ENCODE measurements at places on chromosomes 1 and 21. TPM values are rescaled to one million over a fixed set of nuclear protein-coding genes. Genes with fewer than 3 reads are reported as not detected.

DNA sequence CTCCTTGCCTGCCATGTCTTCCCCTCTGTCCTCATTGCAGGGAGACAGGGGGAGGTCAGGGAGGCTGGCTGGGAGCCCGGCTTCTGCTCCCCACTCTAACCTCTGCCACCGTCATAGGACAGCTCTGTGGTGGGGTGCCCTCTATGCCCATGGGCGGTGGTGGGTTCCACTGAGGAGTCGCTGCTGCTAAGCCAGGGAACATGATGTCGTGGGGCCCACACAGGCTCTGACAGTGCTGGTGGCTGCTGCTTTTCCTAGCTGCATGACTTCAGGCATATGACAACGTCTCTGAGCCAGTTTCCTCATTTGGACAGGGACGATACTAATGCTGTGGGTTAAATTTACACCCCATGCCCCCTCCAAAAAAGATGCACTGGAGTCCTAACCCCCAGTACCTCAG, 14.7 kb downstream of the KCNA10 start:
- DNase-seq, result no peak
- H3K27ac ChIP-seq, result no peak overlapping the region
- H3K36me3 ChIP-seq, result no peaks in the 10 kb centered on the region

Gene PDC
- not detected for total RNA-seq

- no peak overlapping the region for H3K4me3 ChIP-seq
- DNase-seq, result no peak
- H3K36me3 ChIP-seq, result peaks cover 20% of the 10 kb centered on the region
- no peak overlapping the region for H3K27ac ChIP-seq
- peaks cover 22% of the 10 kb centered on the region for H3K4me1 ChIP-seq
These were observed 34.8 kb upstream of the RNF187 start for GRCh38 chr1:228452194-228453021.

GRCh38 chr1:14891991-14892390, 261.6 kb upstream of the TMEM51 start:
- H3K36me3 ChIP-seq, result no peaks in the 10 kb centered on the region
- no peaks in the 10 kb centered on the region for H3K27me3 ChIP-seq
- H3K4me1 ChIP-seq, result no peaks in the 10 kb centered on the region
- no peak overlapping the region for H3K4me3 ChIP-seq

- H3K36me3 ChIP-seq, result no peaks in the 10 kb centered on the region
- no peak overlapping the region for H3K4me3 ChIP-seq
- H3K27ac ChIP-seq, result no peak overlapping the region
- no peaks in the 10 kb centered on the region for H3K4me1 ChIP-seq
- DNase-seq, result peak; percentile 5
- no peaks in the 10 kb centered on the region for H3K27me3 ChIP-seq
These were observed 352.5 kb downstream of the ZNF326 start for GRCh38 chr1:90347366-90347765.

GRCh38 chr21:45889961-45890360, 91.6 kb upstream of the COL6A1 start:
- H3K27ac ChIP-seq, result no peak overlapping the region
- H3K36me3 ChIP-seq, result no peaks in the 10 kb centered on the region
- H3K4me1 ChIP-seq, result peaks cover 6% of the 10 kb centered on the region
- no peak overlapping the region for H3K4me3 ChIP-seq

GRCh38 chr1:223228931-223229528, 86.0 kb upstream of the TLR5 start:
- H3K4me3 ChIP-seq, result no peak overlapping the region
- no peak overlapping the region for H3K27ac ChIP-seq
- DNase-seq, result no peak
- no peaks in the 10 kb centered on the region for H3K36me3 ChIP-seq

GRCh38 chr1:17596651-17597509, 57.4 kb downstream of the ARHGEF10L start:
- H3K4me3 ChIP-seq, result no peak overlapping the region
- peaks cover 13% of the 10 kb centered on the region for H3K36me3 ChIP-seq
- no peaks in the 10 kb centered on the region for H3K27me3 ChIP-seq
- H3K27ac ChIP-seq, result no peak overlapping the region
- peaks cover 18% of the 10 kb centered on the region for H3K4me1 ChIP-seq
- no peak for DNase-seq

DNA sequence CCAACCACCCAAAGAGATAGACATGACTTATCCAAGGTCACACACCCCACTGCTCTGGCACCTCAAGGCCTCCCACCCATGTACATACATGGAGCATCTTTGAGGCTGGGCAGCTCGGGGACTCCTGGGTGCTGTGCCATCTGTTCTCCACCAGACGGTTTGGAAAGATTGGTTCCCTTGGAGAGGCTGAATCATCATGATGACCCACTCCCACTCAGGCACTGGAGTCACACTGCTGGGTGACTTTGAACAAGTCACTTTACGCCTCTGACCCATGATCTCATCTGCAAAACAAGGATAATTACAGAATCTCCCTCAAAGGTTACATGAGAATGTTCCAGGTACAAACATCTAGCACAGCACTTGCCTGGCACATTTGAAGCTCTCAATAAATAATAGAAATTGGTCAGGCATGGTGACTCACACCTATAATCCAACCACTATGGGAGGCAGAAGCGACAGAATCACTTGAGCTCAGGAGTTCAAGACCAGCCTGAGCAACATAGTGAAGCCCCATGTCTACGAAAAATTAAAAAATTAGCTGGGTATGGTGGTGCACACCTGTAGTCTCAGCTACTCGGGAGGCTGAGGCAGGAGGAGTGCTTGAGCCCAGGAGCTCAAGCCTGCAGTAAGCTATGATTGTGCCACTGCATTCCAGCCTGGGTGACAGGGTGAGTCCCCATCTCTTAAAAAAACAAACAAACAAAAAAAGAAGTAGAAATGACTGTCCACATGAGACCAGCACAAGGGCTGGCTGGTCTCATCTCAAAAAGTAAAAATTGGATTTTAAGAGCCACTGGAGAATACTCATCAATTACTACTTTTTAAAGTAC, 74.9 kb downstream of the RRAGC start:
- peaks cover 5% of the 10 kb centered on the region for H3K4me1 ChIP-seq
- peaks cover 48% of the 10 kb centered on the region for H3K27me3 ChIP-seq
- H3K27ac ChIP-seq, result no peak overlapping the region
- no peak for DNase-seq
- no peaks in the 10 kb centered on the region for H3K36me3 ChIP-seq

DNA sequence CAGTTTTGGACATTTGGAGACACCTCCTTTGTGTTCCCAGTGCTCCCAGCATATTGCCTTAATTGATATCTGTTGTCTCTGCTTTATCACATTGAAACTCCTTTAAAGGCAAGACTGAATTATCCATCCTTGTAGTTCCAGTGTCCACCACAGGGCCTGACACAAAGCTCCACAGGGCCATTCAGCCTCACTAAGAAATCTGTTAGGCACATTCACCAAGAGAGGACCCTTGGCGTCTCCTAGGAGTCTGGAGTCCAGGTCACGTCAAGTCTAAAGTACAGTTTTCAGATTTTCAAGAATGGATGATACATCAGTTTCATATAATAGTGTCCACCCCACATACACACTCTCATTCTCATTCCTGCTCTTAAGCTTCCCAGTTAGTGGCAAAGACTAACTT, 4.8 kb downstream of the ACP6 start:
- H3K36me3 ChIP-seq, result peaks cover 6% of the 10 kb centered on the region
- no peak for DNase-seq
- H3K27ac ChIP-seq, result no peak overlapping the region
- no peak overlapping the region for H3K4me3 ChIP-seq

DNA sequence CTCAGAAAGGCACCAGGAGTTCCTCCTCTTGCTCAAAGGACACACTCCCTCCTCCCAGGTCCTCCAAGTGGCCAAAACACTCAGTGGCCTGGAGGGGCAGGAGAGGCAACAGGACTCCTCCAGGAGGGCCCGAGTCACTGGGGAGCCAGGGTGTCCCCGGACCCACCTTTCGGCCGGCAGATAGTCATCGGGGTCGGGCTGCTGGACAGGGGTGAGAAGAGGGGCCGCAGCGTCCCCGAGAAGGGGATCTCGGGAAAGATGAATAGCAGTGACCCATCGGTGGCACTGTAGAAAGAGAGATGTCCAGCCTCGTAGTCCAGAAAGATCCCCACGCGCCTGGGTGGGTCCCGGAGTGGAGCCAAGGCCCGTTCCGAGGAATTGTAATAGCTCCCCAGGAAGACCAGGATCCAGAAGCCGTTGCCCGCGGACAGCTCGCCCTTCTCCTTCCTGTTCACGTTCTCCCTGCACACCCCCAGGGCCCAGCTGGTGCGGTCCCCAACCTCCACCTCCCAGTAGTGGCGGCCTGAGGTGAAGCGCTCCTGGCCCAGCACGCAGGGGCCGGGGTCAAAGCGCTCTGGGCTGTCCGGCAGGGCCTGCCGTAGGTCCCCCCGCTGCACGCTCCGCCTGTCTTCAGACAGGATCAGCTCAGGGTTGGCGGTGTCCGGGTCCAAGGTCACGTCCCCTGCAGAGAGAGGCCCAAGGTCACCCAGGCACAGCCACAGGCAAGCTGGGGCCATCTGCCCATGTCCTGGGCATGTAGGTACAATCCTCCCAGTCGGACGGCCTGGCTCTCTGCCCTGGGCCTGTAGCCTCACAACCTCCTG, 11.9 kb downstream of the TRIM11 start:
- H3K27me3 ChIP-seq, result no peaks in the 10 kb centered on the region
- no peak overlapping the region for H3K4me3 ChIP-seq
- H3K27ac ChIP-seq, result peak overlapping the region; percentile 75
- peaks cover 65% of the 10 kb centered on the region for H3K36me3 ChIP-seq

DNA sequence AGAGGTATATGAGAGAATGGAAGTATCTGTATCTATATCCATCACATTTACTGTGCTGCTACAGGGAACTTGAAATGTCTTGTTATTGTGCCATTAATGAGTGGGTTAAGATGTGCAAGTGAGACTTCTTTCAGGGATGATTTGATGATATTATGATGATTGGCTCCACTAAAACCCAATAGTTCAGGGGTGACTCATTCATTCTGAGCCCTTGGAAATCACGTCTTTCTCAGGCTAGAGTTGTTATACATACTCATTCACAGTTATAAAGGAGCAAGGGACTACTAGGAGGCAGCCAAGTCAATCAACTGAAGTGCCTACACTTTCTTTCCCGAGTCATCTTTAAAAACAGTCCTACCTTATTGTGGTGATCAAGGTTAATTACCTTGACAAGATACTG, 1109.8 kb upstream of the B3GALT2 start:
- H3K27ac ChIP-seq, result no peak overlapping the region
- H3K27me3 ChIP-seq, result no peaks in the 10 kb centered on the region
- DNase-seq, result no peak

GRCh38 chr1:3594706-3595377, 16.5 kb downstream of the MEGF6 start:
- no peak for DNase-seq
- H3K4me3 ChIP-seq, result no peak overlapping the region
- H3K4me1 ChIP-seq, result no peaks in the 10 kb centered on the region
- no peaks in the 10 kb centered on the region for H3K27me3 ChIP-seq
- H3K27ac ChIP-seq, result no peak overlapping the region

DNA sequence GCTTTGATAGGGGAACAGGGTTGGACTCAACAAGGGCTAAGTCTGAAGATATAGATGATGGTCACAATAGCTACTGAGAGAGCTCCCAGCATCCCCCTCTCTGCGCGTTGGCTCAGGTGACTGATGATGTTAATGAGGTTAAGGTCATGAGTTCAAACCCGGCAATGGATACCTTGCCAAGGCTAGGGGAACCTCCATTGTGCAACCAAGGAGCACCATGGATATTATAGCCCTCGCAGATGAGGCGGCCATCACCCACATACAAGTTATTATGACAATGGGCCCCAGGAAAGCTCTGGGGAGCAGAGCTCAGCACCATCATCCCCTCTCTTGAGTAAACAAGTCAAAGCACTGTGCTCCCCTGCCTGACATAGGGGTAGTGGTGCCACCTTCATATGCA, 8.2 kb downstream of the KCNA2 start:
- no peak overlapping the region for H3K4me3 ChIP-seq
- no peak for DNase-seq
- no peak overlapping the region for H3K27ac ChIP-seq

GRCh38 chr1:53368314-53369033, 40.6 kb upstream of the LRP8 start:
- H3K36me3 ChIP-seq, result no peaks in the 10 kb centered on the region
- H3K4me1 ChIP-seq, result no peaks in the 10 kb centered on the region
- no peaks in the 10 kb centered on the region for H3K27me3 ChIP-seq
- no peak overlapping the region for H3K4me3 ChIP-seq

Gene CD1B
- total RNA-seq, result not detected

Gene NBPF4
- not detected for total RNA-seq

GRCh38 chr1:241136389-241136788, 220.6 kb downstream of the RGS7 start:
- H3K27me3 ChIP-seq, result no peaks in the 10 kb centered on the region
- H3K36me3 ChIP-seq, result peaks cover 5% of the 10 kb centered on the region
- H3K27ac ChIP-seq, result no peak overlapping the region
- H3K4me1 ChIP-seq, result no peaks in the 10 kb centered on the region
- H3K4me3 ChIP-seq, result no peak overlapping the region

DNA sequence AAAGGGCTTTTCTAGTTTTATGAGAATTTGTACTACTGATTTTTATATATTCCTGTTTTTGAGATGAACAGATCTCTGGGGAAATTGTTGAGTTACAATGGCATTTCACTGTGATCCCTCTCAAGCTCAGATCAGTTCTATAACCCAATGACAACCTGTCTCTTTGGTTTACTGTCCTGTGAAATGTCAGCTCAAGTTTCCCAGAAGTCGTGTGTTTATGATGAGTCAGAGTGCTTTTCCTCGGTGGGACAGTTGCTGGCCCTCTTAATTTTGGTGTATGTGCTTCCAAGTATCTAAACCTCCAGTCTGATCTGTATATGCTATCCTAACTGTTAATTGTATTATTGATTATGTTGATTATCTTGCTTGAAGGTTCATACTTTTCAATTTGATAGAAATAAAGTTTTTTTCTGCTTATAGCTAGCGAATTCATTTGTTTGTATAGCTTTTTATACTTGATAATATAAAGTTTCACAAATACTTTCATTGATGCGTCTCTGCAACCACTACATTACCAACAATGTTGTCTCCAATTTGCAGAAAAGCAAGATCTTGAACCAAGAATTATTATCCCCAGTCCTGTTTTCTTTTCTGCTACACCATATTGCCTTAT, 77.5 kb upstream of the DNAJC6 start:
- peak; percentile 9 for DNase-seq
- peaks cover 17% of the 10 kb centered on the region for H3K4me1 ChIP-seq
- no peak overlapping the region for H3K4me3 ChIP-seq

Gene ACOT11
- 5.3 TPM for total RNA-seq

GRCh38 chr1:27106561-27107323, 48.2 kb downstream of the SLC9A1 start:
- peaks cover 14% of the 10 kb centered on the region for H3K36me3 ChIP-seq
- DNase-seq, result no peak
- peaks cover 9% of the 10 kb centered on the region for H3K4me1 ChIP-seq
- H3K27me3 ChIP-seq, result no peaks in the 10 kb centered on the region
- H3K4me3 ChIP-seq, result no peak overlapping the region

Gene SPRR2D
- 430 TPM for total RNA-seq

Gene TSSK3
- total RNA-seq, result 2.0 TPM

Data from MCF 10A (cell line).